ENCODE measurements at places on chromosomes 11 and 22. TPM values are rescaled to one million over a fixed set of nuclear protein-coding genes. Genes with fewer than 3 reads are reported as not detected.

- no peak for DNase-seq
These were observed 97.2 kb downstream of the TRAF6 start for GRCh38 chr11:36412781-36413383.

DNA sequence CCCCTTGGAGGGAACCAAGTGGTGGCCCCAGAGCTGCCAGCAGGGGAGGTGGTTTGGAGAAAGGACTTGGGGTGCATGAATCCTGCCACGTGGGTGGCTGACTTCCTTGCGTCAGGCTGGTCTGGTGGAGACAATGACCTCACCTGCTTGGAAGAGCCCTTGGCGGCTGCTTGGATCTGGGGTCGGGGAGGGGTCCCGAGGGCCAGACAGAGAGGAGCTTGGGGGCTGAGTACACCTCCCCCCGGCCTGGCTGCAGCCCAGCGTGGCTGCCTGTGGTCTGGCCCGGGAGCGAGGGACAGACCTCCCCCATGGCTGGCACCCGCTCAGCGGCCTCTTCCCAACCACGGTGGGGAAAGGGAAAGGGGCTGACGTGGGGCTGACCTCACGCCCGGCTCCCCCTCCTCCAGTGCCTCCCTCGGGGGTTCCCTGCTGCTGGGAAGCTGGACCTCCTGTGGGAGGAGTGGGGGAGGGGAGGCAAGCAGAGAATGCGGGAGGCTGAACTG lies 13.8 kb downstream of the LIF start:
- no peak for DNase-seq

- DNase-seq = no peak
These were observed 2.1 kb upstream of the PIM3 start for GRCh38 chr22:49958366-49958921.

DNA sequence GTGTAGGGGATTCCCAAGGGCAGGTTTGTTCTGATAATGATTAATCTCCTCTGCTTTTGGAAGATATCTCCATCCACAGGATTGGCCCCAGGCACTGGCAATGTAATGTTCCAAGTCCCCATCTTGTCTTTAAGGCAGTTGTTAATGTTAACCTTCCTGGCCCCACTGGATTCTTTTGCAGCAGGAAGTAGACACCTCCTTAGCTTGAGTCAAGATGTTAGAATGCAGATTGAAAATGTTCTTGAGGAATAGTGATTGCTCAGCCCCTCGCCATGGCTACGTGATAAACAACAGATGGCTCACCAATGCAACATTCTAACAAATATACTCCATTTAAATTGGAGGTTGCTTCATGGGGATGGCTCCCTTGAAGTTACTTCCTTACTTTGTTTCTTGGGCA lies 7.3 kb downstream of the HEPHL1 start:
- peak; percentile 18 for DNase-seq

GRCh38 chr11:121964591-121964990 lies 151.4 kb downstream of the BLID start:
- DNase-seq = no peak

DNA sequence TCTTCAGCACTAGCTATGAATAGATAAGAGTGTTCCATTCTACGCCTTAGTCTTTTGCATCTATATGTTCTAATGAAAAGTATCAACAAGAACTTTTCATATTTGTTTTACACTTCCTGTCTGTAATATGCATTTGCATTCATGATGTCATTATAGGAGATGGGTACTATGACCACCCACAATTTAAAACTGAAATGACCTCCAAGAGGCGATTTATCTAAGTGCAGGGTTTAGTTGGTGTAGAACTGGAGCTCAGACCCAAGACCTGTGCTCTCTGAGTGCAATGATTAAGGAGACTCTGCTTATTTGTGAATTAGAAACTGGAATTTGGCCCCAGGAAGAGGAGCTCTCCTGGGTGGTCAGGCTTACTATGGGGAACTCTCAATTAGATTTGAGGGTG lies 289.1 kb downstream of the ETS1 start:
- DNase-seq = no peak

DNA sequence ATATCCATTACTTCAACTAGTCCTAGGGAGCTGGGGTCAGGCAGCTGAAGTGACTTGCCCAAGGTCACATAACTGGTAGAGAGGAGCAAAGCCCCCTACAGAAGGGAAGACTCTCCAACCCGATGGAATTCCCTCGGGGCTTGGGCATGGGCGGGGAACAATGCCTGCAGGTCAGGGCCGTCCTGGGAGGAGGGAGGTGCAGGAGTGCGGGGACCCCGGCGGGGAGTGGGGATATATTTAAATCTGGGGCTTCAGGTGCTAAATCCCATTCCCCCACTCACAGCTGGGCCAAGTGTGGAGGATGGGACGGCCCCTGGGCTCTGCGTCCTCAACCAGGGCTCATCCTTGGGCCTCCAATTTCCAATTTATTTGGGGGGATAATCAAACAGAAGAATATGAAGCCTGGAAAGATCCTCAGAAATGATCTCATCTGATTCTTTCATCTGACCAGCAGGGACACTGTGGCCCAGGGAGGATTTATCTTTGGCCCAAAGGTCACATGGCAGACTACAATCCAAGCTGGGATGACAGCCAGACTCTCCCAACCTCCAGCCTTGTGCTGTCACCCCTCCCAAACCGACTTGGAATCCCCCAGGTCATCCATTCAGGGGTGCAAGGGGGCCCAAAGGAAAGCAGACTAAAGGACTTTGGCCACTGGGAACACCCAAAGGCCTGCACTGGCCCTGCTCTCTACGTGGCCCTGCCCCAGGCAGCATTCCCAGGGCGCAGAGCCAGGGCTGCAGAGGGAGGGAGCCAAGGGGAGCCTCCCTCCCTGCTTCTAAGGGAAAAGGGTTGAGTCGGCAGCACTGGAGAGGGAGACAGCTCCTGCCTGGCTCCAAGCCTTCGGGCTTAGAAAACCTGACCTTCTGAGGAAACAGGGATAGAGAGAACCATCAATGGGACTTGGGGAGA lies 8.7 kb upstream of the C1QTNF6 start:
- DNase-seq = peak; percentile 77

- DNase-seq = no peak
These were observed 4.7 kb downstream of the MUS81 start for GRCh38 chr11:65864706-65865471.

- peak; percentile 15 for DNase-seq
These were observed 15.6 kb upstream of the DENND5A start for GRCh38 chr11:9280655-9281301.

Gene FAT3
- polyA plus RNA-seq = 57.4 TPM

Gene WT1
- polyA plus RNA-seq = 1.6 TPM

Gene PATE2
- not detected for polyA plus RNA-seq

Gene C11orf97
- polyA plus RNA-seq = 3.7 TPM

Gene ST13
- 488 TPM for polyA plus RNA-seq

Gene RIMBP3C
- polyA plus RNA-seq = not detected

Gene TIMM10
- polyA plus RNA-seq = 39.0 TPM

Data from right lung (tissue), 10 donors.